ENCODE measurements at places on chromosomes 6 and 20.

GRCh38 chr6:111522393-111523020 is 39.5 kb upstream of the REV3L start:
- no peak for DNase-seq

GRCh38 chr20:36941401-36941835 is 10.1 kb downstream of the SAMHD1 start:
- DNase-seq: no peak

DNA sequence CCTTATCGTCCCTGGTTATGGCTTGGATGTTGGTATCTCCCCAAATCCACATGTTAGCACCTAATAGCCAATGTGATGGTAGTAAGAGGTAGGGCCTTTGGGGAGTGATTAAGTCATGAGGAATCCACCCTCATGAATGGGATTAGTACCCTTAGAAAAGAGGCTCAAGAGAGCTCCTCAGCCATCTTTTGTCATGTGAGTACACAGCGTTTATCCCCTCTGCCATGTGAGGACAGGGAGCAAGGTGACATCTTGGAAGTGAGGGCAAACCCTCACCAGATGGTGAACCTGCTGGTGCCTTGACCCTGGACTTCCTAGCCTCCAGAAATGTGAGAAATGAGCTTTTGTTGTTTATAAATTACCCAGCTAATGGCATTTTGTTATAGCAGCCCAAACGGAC is 16.1 kb upstream of the SIRPB2 start:
- DNase-seq: no peak

DNA sequence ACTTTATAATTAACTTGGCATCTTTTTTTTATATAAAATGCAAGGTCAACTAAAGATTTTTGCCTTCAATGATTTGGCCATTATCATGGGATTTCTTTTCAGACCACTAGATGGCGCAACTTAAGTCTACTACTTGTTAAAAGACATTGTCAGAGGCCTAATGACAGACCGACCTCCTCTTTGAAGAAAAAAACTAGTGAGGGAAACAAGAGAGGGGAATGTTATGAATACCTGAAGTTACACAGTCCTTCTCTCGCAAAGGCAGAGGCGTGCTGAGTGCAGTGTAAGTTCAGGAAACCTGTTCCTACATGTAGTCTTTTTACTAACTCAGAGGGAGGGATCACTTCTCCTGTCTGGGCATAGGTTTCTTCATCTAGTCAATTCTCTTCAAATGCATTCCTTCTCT is 9.3 kb downstream of the TRAPPC3L start:
- DNase-seq: no peak

DNA sequence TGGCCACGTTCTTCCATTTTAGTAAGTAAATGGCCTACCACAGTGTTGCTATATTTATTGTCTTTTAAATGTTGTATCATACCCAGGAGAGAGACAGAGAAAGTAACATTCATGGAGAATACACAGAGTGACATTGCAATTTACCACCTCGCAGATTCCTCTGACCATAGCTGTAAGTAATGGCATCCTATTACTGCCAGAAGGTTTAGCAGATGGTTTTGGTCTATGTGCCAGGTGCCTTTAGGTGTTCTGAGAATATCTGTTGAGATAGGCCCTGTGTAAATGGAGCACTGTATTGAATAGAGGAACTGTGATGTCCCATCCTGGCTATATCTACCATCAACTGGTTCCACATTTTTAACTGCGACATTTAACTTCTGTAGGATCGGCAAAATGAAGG is 559.6 kb downstream of the KIF16B start:
- no peak for DNase-seq

DNA sequence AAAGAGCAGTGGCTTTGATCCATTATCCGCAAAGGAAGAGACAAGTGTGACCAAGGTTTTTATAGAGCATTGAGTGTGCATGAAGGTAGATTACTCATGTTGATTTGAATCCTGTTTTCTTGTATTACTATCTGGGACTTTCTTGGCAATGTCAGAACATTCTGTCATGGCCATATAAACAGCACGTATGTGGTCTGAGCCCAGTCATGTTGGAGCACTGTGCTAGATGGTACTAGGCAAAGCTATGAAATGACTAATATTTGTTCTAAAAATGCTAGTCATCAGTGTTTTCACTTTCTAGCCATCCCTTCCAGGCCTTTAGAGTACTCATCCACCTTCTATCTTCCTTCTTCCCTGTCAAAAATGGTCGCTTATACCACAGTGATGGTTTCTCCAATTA is 278.6 kb upstream of the FLRT3 start:
- DNase-seq: no peak

GRCh38 chr6:35391240-35391968 is 49.0 kb downstream of the PPARD start:
- DNase-seq: no peak

DNA sequence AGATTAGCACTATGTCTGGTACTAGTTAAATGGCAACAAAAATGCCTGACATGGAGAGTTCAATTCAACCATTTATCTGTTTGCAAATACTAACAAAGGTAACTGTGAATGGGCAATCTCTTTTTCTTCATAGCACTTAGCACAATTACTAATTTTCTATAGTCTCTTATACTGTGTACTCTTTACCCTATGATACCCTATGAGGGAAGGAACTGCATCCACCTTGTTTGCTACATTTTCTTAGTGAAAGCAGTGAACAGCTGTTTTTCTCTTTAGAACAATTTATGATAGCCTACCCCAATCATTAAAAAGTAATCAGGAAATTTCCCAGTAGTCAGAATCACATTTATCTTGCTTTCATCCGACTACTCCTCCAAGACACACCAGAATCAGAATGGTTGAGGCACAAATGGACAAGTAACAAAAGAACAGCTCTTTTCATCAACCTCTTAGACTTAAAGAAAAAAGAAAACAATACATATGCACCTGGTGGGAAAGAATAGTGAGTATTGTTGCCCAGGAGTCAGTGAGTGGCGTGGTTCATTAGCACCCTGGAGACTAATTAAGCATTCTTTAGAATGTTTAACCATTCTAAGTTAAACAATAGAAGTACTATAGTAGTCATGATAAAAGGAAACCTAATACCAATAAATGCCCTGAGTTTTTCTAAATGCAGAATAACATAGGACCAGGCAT is 16.7 kb downstream of the ZNF292 start:
- DNase-seq: no peak

DNA sequence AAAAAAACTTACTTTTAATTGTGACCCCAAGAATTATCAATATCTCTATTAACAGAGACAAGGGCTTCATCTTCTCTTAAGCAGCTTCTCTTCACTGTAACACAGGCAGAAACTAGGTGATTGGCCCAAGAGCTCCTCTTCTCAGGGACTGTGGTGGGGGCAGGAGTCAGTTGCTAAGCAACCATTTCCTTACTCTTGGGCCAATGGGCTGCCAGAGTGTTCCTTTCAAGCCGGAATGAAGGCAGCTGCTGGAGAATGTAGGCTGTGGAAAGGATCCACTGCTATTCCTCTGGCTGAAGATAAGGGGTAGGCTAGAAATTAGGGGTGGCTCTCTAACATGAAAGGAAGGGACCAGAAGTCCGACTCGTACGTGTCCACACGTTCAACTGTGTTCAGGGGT is at the start of gene SEL1L2:
Gene SEL1L2, minus strand, starts transcription at position 150 of the 400 bp plus-strand sequence. Its CDS starts 80 bp downstream, at position 70.
- DNase-seq: no peak

DNA sequence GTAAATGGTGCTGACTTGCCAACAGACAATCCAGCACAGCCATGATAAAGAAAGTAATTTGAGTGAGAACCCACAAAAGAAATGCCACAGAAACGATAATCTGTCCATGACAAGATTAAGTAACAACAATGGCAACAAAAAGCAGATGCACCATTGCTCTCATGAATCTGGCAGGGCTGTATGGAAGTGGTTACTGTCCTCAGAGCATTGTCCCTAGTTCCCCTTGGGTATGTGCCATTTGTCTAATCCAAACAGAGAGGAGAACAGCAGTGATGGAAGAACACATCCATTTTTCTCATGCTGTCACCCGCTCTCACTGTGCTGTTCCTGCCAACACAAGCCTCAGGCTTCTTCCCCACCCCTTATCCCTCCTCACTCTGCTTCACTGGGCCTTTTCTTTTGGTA is 65.8 kb downstream of the REV3L start:
- DNase-seq: no peak

DNA sequence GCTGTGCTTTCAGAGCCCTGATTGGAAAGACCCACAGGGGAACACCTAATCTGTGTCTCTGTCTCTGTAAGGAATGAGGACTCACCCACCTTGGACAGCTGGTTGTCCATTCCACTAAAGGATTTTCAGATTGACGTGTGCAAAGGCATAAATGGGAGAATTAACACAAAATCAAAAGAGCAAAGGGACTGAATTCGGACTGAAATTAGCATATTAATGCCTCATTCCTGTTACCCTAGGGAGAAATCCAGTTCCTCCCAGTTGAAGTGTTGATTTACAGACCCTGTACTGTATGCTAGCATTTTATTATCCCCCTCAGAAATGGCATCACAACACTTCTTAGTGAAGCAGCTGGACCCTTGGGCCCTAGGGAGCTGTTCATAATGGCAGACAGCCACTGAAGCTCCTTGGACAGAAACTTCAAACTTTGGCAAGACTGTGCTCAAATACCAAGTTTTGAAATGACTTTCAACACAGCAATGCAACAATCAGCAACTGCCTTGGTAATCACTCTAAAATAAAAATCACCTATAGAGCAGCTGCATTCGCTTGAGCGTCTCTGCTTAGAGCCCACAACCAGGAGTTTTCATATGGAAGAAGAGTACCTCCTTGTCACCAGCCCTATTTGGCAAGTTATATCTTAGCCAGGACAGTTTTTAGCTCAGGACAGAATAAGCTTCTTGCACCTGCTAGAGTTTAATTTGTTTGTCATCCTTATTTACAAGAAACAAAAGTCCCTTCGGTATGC is 118.1 kb downstream of the TRDN start:
- no peak for DNase-seq

- no peak for DNase-seq
These were observed 128.4 kb downstream of the KLHL32 start for GRCh38 chr6:97052896-97053295.

DNA sequence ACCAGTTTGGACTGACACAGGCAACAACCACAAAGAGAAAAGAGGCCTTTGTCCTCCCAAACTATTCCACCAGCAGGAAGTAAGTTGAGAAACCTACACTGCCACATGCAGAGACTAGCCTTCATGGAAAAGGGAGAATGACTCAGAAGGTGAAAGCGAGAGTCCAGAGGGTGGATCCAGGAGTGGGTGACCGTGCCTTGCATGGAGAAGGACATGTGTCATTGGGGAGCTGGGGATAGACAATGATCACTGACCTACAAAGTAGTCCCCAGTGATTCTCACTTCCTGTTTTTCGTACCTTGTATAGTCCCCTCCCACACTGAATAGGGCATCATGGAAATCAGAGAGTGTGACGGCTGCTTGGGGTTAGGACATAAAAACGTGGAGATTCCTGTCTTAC is 91.9 kb downstream of the MYLK4 start:
- DNase-seq: no peak

DNA sequence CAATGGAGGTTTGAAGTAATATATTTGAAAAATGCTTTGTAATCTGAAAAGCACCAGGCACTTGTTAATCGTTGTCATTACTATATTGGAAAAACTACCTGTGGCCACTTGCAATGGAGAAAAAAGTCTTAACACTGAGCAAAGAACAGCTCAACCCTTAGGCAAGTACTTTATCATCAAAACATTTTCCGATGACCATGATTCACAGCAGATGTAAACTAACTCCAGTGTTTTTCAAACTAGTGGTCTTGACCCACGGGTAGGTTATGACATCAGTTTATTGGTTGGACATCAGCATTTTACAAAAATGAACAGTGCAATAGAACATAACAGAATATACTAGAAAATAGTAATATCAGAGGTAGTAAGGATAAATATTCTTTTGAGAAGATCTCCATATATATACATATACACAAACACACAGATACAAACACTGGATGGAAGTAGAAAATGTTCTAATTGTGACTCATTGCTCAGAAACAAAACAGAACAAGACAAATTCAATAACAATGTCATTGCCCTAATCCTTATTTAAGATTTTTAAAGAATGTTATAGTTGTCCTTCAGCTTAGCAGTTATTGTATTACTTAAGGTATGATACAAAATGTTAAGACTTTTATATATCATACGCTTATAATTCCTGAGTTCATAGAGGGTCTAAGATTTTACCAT is 123.0 kb downstream of the PLCB1 start:
- DNase-seq: no peak
